Activated T-cell treated with anti-CD3 and anti-CD28 coated beads, Interleukin-2, amount 50 U/mL, for 48 hours (primary cell): ENCODE measurements at places on chromosomes 2 and 18.

GRCh38 chr2:215082446-215082845, 56.0 kb downstream of the ABCA12 start:
- DNase-seq: no peak

DNA sequence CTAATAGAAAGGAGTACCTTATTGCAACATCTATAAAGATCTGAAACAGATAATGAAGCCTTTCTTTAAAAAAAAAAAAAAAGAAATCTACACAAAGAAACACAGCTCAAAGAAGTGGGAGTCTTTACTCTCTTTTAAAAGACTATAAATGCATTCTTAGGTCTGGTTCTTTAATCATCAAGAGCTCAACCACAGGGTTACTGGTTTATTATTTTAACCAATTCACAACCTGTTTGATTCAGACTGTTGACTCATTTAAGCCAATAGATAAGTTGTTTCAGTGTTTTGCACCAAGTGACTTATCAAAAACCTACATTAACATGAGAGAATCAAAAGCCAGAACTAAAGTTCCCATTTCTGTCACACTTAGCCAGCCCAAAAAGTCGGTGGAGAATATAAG, 93.1 kb downstream of the TCF4 start:
- no peak for DNase-seq

- DNase-seq: no peak
These were observed 19.1 kb downstream of the RAMP1 start for GRCh38 chr2:237878321-237879057.

DNA sequence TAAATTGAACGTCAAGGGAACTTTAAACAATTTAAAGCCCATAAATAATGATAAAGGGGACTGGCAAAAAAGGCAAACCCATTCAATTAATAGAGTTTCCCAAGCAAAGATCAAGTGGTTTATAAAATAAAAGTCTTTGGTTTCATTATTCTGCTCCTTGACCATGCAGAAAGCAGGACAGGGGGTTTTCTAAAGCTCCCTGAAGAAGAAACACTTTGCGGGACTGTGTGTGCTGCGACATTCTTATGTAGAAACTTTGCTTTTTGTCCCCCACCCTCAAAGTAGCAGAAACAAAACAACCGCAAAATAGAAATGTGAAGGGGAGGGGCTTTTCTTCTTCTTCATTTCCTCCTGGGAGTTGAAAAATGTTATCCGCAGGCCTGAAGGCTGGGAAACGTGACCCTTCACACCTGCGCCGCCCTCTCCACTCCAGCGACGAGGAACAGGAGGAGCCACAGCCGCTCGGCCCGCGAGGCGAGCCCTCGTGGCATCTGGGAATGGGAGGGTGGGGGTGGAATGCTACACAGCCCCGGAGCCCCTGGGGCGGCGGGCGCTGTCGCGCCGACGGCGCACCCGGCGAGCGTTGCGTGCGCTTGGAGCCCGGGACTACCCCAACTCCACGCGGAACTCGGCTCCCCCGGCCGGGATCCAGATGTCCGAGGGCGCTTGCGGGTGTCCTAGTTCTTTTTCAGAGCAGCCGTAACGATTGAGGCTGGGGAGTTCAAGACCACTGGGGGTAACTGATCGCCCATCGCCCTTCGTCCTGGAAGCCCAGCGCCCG, 4.3 kb upstream of the GBX2 start:
- DNase-seq: no peak

DNA sequence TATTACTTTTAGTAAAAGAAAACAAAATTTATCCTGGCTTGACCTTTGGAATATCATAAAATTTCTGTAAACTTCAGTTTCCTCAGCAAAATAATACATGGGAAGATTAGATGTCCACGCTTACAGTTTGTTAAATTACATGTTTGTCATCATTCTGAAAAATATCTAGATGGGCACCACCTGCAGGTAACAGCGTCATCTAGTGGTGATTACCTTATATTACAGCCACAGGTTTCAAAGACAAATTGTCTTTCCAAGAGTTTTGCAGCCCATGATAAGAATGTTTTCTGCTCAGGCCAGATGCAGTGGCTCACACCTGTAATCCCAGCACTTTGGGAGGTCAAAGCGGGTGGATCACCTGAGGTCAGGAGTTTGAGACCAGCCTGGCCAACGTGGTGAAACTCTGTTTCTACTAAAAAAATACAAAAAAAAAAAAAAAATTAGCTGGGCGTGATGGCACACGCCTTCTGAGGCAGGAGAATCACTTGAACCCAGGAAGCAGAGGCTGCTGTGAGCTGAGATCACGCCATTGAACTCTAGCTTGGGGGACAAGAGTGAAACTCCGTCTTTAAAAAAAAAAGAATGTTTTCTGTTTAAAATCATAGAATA, 96.3 kb upstream of the RASGRP3 start:
- no peak for DNase-seq

DNA sequence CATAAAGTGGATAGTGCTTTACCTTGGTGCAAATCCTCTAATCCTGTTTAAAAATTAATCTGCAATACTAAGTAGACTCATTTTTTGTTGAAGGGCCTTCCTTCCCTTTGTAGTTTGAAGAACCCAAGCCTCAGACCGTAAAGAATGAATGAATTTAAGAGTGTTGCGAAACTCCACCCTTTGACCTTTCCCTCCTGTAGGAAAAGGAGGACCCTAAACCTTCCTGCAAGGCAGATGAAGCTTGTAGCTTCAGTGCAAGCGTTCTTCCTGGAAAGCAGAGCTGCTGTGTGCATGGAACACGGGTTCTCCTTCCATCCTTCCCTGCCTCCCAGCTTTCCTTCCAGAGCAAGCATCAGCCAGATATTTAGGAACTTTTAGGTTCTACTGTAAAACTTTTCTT, 1.7 kb downstream of the IMPA2 start:
- DNase-seq: no peak

DNA sequence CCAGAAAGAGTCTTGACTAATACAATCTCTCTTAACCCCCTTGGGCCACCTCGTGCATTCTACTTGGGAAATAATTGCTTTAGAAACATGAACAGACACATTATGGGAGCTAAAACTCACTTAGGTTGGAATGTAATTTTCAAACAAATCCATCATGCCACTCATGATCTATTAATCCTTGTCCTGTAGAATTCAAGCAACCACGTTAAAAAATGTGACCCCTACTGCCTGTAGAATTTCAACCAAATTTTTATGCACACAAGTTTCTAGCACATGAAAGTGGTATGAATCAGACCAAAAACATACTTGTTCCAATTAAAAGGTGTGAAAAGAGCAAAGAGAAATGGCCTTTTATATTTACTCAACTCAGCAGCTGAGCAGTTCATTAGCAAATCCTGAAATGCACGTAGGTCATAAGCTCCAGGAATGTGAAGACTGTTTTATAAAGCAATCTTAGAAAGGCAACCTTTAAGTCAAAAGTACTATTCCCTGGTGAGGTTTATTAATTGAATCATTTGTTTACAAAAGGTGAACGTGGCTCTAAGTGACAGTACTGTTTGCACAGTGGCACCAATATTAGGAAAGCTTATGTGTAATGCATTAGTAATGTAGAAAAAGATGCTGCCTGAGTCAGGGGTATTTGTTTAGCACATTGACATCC, 459.4 kb upstream of the UBE2E3 start:
- no peak for DNase-seq

DNA sequence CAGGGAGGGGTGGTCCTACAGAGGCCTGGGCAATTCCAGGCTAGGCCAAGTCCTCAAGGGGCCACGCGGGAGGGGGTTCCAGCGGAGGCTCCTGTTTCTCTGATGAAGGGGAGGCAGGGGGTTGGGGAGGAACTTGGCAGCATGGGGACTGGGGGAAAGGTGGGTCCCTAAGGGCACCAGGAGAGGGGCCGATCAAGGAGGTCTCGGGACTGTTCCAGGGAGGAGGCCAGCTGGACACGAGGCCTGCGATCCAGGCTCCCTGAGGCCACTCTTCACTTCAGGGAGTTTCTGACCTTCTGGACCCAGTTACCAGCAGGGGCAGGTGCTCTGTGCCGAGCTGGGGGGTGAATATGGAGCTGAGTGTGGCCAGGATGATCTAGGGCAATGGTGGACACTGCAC, 71.5 kb downstream of the ASB1 start:
- no peak for DNase-seq

DNA sequence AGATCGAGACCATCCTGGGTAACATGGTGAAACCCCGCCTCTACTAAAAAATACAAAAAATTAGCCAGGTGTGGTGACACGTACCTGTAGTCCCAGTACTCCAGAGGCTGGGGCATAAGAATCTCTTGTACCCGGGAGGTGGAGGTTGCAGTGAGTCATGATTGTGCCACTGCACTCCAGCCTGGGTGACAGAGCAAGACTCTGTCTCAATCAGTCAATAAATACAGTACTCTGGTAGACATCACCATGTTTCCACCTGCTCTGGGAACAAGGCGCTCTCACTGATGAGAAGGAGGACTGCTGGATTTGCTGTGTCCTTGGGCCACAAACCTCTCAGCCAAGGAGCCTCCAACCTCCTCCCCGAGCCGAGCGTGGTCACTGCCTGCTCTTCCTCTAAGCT, 154.2 kb upstream of the ZNF236 start:
- DNase-seq: no peak

DNA sequence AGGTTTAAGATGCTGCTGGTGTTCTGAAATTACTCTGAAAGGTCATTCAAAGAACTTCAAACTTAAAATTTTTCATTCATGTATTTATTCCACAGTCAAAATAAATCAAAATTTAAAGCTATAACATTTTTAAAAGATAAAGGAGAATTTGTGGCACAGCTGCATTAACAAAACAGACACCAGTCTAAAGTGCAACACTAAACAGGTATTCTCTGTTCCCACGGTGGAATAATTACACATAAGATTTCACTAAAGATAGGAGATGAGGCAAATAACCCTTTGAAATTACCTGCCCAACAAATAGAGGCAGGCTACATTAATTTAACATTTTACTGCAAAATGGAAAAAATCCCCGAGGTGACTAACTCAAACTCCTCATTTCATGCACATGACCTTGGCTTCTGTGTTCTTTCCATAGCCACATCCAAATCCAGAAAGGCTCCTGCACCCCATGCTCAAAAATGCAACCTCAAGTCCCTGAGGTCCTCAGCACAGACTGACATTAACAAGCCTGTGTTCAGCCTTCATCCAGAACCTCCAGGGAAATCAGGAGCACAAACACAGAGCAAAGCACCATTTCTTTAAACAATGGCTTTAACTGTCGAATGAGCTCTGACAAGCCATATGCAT, 10.5 kb downstream of the COX7A2L start:
- DNase-seq: no peak

DNA sequence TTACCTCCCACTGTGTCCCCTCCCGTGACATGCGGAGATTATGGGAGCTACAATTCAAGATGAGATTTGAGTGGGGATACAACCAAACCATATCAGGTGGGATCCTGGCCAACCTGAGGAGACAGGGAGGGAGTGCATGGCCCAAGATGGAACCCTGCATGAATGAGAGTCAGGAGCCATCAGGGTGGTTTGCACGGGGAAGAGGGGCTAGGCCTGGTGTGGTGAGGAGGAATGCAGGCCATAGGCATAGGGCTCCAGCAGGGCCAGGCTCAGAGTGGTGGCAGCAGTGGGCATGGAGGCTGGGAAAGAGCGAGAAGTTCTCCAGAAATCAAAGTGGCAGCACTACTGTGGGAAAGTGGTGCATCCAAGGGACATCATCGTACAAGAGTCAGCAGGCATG, 74.0 kb upstream of the BCL2L11 start:
- no peak for DNase-seq

GRCh38 chr2:119025762-119026351, 83.9 kb downstream of the MARCO start:
- no peak for DNase-seq

GRCh38 chr2:153476816-153477635, 1.5 kb downstream of the RPRM start:
- peak; percentile 15 for DNase-seq
